Stimulated activated naive B cell treated with anti-CD40 and anti-IgM and Interleukin-4, amounts not matched to agents 10 μg/mL and 1 μg/mL and 100 μg/mL, for 72 hours (primary cell): ENCODE measurements at places on chromosomes 11 and 22.
A peak's percentile ranks its signal among the peaks of the same experiment; 100 is the strongest.

DNA sequence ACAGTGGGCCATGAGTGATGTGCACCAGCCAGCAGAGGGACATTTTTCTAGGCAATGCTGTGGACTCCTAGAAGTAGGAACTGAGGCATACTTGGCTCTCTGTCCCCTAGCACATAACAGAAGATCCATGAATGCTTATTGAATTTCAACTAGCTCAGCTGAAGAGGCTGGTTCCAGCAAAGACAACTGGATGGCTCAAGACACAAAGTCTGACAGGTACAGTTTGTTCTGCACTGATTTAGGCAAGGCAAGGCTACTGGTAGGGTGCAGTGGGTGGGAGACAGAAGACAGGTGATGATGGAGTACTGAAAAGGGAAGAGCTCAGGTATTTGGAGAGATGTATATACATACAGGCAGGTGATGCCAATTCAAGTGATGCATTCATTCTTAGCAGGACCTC lies 72.4 kb upstream of the USP47 start:
- DNase-seq: no peak

- no peak for DNase-seq
These were observed 52.3 kb downstream of the SLC22A12 start for GRCh38 chr11:64643256-64643881.

DNA sequence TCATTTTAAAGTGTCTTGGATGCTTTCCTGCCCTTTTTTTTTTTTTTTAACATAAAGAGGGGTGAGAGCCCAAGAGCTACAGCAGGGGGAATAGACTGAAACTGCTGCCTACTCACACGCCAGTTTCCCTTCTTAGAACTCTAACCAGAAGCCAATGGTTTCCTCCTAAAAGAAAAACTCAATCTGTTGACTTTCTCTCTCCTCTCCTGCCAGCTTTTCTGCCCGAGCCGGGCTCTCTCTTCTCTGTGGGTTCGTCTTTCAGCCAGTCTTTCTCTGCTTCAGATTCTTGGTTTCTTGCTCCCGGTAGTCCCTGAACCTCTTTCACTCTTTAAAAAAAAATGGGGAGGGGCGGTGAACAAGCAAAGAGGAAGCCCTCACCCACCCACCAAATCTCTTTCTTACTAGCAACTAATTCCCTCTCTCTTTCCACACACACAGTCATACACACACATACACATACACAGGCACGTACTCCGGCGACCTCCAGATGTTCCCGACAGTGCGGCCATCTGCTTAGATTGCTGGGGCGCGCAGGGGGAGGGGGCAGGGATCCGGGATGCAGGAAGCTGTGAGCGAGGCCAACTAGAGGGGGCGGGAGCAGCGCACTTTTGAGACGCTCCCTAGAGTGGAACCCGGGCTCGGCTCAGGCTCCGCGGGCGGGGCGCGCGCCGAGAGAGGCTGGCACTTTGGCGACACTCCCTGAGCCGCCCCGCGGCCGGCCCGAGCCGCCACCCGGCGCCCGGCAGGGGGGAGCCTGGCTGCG lies 444 bp upstream of the TSKU start:
- peak; percentile 42 for DNase-seq

- DNase-seq: no peak
These were observed 5.1 kb upstream of the MS4A18 start for GRCh38 chr11:60719391-60719790.

GRCh38 chr11:132036746-132037466 lies 666.5 kb downstream of the NTM start:
- DNase-seq: no peak

DNA sequence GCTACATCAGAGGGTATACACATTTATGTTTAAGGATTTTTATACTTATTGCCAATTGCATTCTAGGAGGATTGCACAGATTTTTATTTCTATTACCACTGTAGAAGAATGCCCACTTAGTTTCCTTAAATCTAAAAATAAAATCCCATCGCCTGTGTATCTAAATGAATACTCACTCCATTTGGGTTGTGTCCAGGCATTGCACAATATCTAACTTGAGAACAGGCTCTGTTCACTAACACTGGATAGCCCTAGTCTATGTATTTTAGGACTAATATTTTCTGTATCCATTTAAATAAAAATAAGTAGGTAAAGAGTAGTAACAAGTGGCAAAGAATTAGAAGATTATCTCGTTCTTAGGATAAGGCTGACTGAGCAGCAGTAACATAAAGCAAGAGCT lies 4.1 kb downstream of the C11orf52 start:
- DNase-seq: no peak

GRCh38 chr11:12502046-12502445 lies 124.7 kb downstream of the PARVA start:
- DNase-seq: no peak

DNA sequence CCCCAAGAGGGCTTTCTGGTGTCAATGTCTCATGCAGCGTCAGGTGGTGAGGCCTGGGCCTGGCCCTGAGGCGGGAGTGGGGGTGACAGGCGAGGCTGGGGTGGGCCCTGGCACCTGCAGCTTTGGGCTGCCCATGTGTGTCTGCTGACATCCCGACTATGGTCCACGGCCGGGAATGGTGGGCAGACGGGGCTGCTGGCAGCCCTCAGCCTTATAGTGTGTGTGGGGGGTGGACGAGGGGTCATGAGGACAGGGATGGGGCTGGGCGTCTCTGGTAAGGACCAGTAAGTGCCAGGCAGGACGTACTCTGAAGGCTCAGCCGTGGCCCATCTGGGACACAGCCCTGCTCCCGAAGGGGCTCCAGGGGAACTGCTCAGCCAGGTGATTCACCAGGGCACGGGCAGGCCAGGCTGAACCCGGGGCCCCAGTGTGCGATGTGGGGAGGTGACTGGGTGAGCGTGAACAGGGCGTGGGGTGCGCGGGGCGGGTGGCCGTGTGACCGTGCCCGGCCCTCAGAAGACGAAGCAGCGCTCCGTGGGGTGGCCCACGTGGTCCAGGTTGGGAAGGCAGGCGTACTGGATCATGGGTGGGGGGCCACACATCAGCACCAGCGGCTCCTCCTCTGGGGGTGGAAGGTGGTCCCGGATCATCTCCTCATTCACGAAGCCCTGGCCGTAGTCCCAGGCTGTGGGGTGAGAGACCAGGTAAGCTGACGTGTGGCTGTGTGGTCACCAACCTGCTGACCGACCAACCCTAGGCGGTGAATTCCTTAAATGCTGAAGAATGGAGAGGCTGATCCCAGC lies 4.8 kb upstream of the POLDIP3 start:
- DNase-seq: no peak

- DNase-seq: no peak
These were observed 108.8 kb downstream of the PLEKHA7 start for GRCh38 chr11:16905375-16905774.

GRCh38 chr11:10318527-10318802 lies 13.6 kb downstream of the ADM start:
- no peak for DNase-seq

- no peak for DNase-seq
These were observed 12.0 kb downstream of the TRIOBP start for GRCh38 chr22:37708580-37709444.

GRCh38 chr11:115759622-115760460 lies 255.6 kb upstream of the CADM1 start:
- no peak for DNase-seq

GRCh38 chr11:35347921-35348331 lies 71.4 kb downstream of the SLC1A2 start:
- DNase-seq: no peak

DNA sequence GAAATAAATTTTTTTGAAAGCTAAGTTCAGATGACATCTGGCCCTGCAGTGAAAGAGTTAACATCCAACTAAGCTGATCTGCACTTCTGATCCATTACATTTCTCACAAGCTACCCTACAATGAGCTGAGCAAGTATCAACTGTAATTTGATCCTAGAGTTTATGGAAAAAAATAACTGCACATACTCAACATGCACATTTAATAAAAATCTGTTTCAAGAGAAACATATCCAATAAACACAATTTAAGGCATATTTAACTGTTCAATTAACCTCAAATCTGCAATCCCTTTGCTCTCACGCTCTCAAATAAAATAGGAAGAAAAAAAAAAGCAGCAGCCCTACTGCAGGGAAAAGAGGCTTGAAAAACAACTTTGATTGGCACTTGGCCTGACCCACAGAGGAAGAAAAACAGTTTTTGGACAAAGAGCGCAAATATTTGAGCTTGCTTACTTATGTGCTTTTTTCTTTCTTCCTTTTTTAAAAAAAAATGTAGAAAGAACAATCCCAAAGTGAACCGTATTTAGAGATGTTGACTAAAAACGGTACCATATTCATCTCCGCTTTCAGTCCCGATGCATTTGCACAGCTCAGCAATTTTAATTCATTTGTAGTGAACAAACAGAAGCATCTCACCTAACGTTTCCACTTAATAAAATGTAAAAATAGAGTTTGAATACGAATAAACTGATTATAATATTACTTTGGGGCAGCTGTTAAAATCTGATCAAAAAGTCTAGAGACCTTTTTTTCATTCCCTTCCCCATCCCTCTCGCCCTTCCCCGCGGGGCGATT lies 1.6 kb downstream of the SESN3 start:
- DNase-seq: no peak

DNA sequence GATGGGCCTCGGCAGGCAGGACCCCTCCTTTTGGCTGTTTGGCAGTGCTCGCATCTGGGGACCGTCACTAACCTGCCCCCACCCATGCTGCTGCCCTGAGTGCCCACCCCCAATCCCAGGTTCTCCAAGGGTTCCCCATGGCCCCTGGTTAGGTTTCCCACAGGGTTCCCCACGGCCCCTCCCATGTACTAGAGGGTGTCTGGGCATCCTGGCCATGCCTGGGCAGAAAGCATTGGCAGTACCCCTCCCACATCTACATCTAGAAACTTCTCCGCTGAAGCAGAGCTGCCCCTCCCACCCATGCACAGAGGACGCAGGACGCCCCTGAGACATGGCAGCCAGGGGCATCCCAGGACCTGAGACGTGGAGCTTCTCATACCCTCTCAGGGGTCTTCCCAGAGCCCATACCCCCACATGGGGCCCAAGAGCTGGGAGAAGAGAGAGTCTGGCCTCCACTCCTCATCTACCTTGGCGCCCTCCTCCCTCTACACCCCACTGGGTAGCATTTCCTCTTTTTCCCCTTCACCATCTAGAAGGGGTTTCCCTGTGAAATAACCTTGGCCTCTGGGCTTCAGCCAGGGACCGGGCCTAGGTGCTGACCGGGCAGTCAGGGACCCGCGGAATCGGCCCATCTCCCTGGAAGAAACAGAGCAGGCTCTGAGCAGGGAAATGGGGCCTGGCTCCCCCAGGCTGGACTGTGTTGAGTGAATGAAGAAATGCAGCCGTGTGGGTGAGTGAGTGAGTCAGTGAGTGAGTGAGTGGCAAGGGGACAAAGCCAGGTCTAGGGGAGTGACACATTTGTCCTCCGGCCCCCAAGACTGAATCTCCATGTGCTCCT lies 987.3 kb downstream of the BRD1 start:
- DNase-seq: no peak

DNA sequence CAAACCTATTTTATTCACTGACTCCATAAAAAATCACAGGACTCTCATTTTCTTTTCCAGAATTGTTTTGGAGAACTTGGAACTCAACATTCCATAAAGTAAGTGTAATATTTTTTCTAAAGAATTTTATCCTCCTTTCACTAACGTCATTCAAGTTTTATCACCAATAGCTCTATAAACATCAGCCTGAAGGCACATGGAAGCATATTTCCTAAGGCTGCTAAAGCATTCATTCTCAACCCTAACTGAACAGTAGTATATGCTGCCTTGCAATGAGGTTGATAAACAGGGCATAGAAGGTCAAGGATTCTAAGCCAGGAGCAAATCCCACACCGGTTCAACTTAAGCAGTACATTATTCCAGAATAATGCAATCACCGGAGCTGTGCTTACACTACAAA lies 273.9 kb downstream of the RAB38 start:
- no peak for DNase-seq

DNA sequence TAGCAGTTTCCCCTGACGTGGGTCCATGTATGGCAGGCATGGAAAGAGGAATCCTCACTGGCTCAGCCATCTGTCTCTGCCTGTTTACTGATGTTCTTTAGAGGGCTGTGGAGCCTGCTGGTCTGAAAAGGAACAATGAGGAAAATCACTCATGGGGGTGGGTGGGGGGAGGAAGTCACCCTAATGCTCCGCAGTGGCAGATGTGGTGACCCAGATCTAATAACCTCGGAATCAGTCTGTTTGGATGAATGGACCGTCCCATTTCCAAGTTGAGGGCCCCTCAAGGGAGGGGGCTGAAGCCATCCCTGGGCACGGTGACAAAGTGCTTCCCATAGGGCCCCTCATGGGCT lies 4.4 kb downstream of the BCR start:
- DNase-seq: no peak

DNA sequence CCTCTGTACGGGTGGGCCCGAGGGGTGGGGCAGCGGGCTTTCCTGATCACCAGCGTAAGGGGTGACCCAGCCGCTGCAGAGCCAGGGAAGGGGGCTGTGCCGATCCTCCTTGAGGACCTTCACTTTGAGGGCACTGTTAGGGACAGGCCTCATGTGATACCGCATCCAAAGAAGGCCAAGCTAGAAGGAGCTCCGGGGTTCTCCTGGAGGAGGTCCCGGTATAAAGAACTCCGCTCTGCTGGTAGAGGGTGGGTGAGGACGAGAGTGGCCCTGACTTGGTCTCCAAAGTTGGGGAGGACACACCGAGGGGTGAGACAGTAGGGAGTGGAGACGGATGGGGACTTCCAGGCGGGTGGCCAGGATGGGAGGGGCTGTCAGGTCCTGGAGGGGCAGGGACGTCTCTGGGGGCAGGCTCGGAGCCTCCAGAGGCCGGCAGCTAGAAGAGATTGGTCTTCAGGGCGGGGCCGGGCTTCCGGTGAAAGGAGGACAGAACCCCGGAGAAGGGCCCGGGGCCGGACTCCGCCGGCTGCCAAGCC lies 4.6 kb downstream of the PHOX2A start:
- DNase-seq: no peak

DNA sequence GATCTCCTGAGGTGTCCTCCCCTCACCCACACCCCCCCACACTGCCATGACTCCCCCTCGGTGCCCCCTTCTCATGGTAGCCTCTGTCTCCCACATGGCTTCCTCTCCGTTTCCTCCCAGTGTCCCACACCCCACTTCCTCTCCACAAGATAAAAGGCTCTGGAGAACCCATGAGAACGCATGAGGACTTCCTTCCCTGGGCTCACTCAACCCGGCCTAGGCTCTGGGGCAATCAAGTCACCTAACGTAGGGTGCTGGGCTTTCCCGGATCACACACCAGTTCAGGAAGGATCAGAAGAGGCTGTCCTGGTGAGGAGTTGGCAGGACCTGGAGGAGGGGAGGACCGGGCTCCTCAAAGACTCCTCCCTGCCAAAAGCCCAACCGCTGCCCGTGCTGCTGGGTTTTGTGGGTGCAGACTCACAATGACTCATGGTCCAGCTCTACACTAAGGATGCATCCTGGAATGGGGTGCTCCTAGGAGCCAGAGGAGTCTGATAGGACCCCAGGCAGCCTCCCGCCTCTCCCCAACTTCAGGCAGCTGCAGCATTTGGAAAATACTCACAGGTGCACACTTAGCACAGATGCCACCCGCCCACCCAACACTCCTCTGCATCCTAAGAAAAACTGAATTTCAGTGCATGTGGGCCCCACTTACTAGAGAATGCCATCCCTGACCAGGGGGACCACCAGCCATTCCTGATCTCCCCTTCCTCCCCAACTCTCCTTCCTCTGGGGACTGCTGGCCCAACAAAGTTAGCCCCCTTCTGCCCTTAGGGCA lies 21.0 kb downstream of the SLC22A12 start:
- no peak for DNase-seq

- peak; percentile 81 for DNase-seq
These were observed 29.0 kb downstream of the MYH9 start for GRCh38 chr22:36358533-36359469.
